PC-3 (cell line): ENCODE measurements at places on chromosomes 12 and 14.

GRCh38 chr12:102462386-102462785 lies 18.0 kb downstream of the IGF1 start:
- DNase-seq = no peak

GRCh38 chr14:55911776-55912175 lies 206.4 kb upstream of the PELI2 start:
- DNase-seq = no peak

DNA sequence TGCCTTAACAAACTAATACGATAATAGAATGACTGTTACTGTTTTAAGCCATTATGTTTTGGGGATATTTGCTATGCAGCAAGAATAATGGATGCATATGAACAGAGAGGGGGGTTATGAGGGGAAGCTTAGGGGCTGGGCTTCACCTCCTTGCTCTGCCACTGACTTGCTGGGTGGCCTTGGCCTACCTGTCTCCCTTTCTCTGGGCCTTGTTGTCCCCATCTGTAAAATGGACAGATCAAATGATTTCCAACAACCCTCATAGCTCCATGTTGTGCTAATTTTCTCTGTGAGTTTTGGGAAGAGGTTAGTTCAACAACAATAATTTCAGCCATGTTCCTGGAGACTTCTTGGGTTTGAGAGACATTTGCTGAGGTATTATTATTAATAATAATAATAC lies 119.6 kb downstream of the VRK1 start:
- DNase-seq = no peak

DNA sequence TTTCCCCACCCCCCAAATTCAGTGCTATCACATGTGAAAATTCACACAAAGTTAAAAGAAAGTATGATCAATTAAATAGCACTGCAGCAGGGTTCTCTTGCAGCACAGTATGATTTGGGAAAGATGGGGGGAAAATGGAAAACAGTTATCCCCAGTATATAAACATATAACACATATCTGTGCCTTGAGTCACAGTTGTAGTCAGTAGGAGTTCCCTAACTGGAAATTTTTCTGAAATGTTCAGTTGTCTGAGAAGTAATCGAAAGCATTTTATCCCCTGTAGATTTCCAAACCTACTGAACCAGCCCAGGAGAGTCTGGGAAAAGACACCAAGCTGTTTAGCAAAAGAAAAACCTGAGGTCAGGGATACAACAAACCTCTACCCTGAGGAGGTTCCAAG lies 47.0 kb downstream of the C12orf50 start:
- DNase-seq = no peak

GRCh38 chr14:54257424-54257823 lies 139.4 kb upstream of the CDKN3 start:
- DNase-seq = no peak

DNA sequence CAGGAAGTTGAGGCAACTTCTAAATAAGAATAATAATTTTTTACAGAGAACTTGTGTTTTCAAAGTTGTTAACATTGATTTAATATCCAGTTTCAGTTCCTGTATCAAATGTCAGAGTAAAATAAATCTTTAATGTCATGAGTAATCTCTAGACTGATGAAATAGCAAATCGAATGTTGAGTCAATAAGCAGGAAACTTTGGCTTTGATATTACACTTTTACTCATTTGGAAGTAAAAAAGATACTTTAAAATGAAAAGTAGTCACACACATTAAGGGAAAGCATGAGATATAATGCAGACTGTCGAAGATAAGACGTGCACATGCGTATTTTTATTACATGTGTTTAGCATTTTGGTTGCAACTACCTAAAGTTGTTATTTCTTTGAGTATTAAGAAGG lies 78.2 kb upstream of the PTGDR start:
- peak; percentile 55 for DNase-seq

- DNase-seq = no peak
These were observed 52.1 kb downstream of the IRF2BPL start for GRCh38 chr14:76976240-76977005.

GRCh38 chr14:52012635-52013034 lies 23.3 kb downstream of the RTRAF start:
- DNase-seq = no peak

GRCh38 chr12:111256629-111257434 lies 112.1 kb downstream of the PHETA1 start:
- DNase-seq = no peak

GRCh38 chr12:24499151-24500146 lies 449.5 kb downstream of the BCAT1 start:
- no peak for DNase-seq

DNA sequence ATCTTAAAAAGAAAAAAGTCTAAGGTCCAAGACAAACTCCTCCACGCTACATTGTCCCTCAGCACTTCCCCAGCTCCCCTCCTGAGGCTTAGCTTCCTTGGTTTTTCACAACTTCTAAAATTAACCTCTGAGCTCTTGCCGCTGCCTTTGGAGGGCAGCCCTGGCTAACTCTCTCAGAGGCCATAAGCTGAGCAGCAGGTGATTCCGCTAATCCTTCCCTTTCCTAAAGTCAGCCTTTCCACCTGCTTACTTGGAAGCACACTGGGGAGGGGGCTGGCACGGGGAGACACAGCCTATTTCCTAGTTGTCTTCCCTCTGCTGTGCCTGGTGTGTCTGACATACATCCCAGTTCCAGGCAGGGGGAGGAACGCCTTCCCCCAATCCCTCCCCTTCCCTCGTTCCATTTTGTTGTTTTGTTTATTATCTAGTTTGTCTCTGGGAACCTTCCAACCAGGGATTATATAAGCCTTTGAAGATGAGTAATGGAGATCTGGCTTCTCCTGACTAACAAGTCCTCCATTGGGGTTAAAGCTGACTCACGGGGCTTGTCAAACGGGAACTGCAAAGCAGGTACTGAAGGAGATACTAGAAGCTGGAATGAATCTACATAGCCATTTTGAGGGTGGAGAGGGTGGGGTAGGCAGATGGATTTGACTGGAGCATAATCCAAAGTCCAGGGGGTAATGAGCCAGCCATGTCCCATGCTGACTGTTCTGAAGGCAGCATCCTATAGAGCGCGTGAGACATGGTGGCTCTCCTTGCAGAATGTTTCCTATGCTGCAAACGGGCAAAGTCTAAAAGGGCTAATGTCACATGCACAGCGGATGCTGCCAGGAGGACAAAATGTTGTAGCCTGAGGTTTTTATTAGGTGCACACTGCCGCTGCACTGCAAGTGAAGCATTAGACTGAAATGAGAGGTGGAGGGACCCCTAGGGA lies 230.8 kb downstream of the FOXN3 start:
- peak; percentile 97 for DNase-seq

DNA sequence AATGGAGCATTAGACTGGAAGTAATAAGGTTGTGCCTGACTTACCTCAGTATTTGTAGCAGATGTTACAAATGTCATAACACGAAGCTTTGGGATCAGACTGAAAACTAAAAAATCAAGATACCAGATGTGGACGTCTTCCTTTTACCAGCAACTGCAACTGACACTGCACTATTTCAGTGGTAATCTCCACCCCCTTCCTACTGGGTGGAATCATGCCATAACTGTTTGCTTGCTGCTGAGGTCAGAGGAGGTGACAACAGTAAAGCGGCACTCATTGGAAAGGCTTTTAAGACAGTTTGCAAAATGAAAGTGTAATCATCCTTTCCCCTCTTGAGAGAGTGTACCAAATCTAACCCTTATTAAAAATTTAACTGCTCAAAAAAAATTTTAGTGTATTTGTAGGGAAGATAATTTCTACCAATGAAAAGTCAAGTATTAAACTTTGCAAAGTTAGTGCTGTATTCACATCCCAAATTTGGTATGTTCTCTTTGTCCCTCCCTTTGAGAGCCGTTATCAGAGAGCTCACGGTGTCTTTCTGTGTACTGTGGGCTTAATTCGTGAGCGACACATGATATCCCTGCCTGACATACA lies 420.7 kb downstream of the NPAS3 start:
- DNase-seq = no peak

DNA sequence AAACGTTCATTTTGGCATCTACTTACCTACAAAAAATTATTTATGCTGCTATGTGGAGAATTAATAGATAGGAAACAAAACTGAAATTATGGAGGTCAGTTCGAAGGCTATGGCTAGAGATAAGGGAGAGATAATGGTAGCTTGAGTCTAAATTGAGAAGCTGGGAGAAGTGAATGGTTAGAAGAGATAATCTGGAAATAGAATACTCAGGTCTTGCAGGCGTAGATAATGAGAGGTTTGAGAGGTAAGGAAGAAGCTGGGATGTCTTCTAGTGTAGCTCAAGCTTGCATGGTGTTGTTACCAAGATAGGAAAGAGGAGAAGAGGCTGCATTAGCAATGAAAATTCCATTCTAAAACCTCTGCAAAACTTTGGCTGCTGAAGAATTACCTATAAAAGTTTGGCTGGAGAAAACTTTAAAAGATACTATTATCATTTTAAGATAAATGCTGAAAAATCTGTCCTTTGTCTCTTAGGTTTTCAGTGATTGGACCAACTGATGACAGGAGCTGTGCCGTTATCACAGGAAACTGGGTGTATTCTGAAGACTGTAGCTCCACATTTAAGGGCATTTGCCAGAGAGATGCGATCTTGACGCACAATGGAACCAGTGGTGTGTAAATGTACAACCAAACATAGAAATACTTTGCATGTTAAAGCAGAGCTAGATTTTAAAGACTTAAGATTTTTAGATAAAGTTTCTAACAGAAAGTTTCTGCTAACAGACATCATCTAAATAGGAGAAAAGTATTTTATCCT lies 14.1 kb downstream of the KLRF2 start:
- DNase-seq = no peak

GRCh38 chr14:50826681-50827080 lies 4.3 kb downstream of the NIN start:
- DNase-seq = no peak

DNA sequence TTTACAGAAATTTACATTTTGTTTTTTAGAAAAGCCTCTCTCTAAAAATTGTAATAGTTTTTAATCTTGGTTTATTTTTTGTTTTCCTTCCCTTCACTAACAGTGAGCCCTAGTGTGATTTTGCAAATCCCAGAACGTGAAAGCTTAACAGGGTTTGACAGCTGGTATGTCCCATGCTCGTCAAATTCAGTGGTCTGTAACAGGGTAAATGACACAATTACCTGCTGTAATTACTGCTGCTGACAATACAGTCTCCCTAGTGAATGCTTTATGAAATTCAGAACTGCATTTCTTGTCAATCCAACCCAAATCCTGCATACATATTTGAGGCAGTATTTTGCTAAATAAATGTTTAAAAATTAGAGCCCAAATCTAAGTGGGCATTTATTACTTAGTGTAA lies 249.2 kb downstream of the NELL2 start:
- DNase-seq = no peak

DNA sequence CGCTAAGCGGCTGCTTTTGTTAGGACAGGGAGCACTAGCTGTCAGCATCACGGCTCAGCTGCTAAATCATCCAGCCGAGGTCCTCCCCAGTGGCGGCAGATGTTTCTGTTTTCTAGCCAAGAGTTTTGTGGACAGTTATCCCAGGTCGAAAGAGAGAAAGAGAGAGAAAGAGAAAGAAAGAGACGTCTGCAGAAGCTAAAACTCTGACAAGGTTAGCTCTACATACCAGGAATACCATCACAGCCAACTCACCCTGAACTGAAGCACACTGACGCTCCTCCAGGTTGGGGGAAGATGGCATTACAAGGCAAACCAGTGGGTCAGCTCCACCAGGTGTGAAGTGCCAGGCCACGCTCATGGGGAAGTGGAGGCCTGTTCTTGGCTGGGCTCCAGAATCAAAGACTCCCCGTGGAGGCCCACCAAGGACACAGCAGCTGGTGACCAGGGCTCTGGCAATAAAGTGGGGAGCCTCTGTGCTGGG lies 64.9 kb upstream of the DICER1 start:
- DNase-seq = peak; percentile 5

DNA sequence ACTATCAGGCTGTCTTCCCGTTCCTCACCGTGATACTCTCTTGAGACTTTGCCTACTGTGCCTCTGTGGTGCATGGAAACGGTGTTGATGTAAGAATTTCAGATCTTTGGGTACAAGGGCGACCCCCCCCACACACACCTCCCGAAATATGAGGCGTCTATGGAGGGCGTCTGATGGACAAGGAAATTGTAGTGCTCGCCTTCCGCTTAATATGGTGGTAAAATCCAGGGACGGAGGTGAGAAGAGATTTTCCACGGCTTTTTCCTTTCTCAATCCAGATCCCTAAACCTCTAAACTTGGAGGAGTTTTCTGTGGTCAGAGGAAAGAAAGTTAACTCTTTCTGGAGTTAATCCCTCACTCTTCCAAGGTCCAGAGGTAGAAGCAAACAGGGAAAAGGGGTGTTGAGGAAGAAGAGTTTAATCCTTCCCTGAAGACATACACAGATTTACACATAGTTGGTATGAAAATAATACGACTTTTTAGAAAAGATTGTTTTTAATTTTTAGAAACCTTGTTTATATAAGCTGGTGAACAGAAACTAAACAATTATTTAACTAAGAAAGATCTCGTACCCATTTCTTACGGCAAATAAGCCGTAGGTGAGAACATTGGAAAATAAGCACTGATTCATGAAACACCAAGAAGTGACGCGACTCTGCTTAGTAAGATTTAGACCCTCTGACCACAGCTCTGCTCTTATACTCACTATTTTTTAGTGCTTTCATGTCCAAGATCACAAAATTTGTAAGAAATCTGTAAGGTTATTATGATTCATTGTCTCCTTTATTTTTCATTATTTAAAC lies 23.1 kb upstream of the RNASE12 start:
- DNase-seq = peak; percentile 42

DNA sequence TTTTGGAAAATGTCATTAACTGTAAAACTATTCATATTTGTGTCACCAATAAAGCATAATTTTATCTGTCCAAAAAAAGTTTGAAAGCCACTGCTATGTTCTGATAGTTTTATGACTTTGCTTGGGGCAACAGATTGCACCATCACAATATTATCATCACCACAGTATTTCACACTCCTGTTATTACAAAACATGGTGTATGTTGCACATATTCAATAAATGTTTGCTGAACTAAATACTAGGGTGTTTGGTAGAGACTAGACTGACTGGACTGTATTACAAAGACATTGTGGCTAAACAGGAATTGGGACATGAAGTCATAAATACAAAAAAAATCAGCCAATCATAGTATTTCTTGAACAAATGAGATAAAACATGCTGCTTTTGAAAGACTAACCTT lies 55.1 kb downstream of the PAWR start:
- DNase-seq = no peak

- DNase-seq = no peak
These were observed 81.1 kb downstream of the NKX2-1 start for GRCh38 chr14:36438883-36439282.

GRCh38 chr14:100443603-100444002 lies 120.5 kb downstream of the SLC25A47 start:
- peak; percentile 66 for DNase-seq
